HT-29 (cell line): ENCODE measurements at places on chromosomes 1 and 21.

DNA sequence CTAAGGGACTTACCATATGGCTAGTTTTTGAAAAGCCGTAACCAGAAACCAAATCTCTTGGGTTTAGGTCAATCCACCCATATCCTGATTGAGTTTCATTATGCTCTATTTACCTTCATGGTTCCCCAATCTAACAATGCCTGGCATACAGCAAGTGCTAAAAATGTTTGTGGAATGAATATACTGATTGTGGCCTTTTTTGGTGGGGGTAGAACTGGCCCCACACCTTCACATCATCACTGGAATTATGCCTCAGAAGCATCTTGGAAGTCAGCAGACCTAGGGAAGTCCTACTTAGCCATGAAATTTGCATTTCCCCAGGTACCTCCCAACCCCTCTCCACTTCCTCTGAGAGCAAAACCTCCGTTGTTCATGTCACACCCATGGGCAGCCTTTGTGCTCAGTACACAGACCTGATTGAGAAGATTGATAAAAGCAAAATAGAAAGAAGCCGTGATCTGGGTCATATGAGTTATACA, 17.8 kb upstream of the SLAMF1 start:
- DNase-seq = no peak

DNA sequence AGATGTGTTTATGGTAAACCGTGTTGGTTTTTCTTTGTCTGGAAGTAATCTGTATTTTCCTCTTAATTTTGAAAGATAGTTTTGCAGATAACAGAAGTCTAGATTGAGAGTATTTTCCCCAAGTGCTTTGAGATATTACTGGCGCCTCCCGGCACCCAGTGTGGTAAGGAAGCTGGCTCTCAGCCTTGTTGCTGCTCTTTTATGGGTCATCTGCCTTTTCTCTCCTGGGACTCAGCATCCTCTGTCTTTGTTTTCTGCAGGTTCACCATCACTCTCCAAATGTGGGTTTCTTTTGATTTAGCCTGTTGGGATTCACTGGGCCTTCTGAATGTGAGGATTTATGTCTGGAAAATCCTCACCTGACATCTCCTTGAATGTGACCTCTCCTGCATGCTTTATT, 37.4 kb downstream of the POFUT2 start:
- no peak for DNase-seq

GRCh38 chr1:191026828-191027227, 549.2 kb upstream of the BRINP3 start:
- no peak for DNase-seq

GRCh38 chr1:109385417-109385816, 12.3 kb downstream of the SORT1 start:
- no peak for DNase-seq

- DNase-seq = no peak
Observed at GRCh38 chr1:65527707-65528503, 107.4 kb downstream of the LEPR start.

DNA sequence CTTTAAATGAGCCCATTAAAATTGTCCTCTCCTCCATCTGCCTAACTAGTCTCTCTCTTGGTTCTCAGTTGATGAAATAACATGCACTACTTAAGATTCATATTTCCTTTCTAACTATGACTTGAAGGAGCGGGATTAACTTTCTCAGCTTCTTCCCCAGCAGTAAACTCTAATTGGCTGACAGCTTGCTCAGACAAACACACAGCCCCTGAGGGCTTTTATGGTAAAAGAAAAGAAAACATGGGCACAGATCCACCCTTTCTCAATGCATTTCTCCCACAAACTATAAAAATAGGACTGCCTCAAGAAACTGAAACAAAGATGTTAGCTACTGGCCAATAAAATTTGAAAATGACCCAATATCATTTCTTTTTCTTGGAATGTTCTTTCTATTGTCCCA, 703.1 kb downstream of the ADGRL2 start:
- no peak for DNase-seq

GRCh38 chr1:204355913-204356312, 3.8 kb downstream of the PLEKHA6 start:
- DNase-seq = no peak

GRCh38 chr1:74641876-74642275, 31.7 kb downstream of the ERICH3 start:
- DNase-seq = no peak
